Cortex of kidney (tissue), 1 donor: ENCODE measurements at places on chromosomes 7 and 10.

DNA sequence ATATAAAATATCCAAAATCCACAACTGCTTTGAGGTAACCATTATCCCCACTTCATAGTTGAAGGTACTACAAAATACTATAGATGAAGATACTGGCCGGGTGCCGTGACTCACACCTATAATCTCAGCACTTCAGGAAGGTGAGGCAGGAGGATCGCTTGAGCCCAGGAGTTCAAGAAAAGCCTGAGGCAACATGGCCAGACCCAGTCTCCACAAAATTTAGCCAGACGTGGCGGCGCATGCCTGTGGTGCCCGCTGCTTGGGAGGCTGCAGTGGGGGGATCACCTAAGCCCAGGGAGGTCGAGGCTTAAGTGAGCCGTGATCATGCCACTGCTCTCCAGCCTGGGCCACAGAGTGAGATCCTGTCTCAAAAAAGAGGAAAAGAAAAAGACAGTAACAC lies 21.7 kb downstream of the TMEM254 start:
- DNase-seq, result no peak

DNA sequence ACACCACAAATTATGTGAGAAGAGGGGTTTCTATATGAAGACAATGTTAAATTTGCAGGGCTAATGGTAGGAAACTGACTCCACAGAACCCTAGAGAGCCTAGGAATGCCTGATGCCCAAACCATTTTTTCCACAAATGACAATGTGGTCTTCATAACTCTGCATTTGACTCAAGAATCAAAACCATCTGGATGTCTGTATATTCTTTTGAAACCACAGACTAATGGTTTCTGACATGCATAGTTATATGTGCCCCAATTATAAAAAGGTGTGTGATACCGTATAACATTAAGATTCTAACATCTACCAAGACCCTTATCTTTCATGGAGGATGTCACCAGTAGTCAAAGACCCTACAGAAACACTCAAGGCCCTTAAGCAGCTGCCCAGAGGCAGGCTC lies 20.3 kb downstream of the SEC61G start:
- DNase-seq, result no peak

DNA sequence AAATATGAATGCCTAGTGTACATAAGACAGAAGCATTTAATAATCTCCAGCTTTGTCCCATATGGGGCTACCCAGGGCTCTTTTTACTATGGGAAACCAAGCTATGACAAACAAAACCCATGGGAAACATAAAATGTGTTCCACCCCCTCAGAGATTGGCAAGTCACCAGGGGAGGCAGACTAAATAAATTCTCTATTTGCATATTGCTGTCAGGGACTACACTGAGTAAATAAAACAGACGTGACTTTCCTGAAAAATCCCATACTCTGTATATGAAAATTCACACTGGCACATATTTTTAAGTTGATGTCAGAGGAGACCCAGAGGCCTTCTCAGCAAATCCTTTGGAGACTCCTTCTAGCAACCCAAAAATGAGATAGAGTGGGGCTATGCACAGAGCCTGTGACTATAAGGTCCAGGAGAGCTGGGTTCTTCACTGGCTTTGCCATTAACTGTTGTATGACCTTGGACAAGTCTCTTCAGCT lies 44.0 kb upstream of the HPSE2 start:
- no peak for DNase-seq

- no peak for DNase-seq
These were observed 16.3 kb downstream of the ZMIZ2 start for GRCh38 chr7:44764665-44765578.

DNA sequence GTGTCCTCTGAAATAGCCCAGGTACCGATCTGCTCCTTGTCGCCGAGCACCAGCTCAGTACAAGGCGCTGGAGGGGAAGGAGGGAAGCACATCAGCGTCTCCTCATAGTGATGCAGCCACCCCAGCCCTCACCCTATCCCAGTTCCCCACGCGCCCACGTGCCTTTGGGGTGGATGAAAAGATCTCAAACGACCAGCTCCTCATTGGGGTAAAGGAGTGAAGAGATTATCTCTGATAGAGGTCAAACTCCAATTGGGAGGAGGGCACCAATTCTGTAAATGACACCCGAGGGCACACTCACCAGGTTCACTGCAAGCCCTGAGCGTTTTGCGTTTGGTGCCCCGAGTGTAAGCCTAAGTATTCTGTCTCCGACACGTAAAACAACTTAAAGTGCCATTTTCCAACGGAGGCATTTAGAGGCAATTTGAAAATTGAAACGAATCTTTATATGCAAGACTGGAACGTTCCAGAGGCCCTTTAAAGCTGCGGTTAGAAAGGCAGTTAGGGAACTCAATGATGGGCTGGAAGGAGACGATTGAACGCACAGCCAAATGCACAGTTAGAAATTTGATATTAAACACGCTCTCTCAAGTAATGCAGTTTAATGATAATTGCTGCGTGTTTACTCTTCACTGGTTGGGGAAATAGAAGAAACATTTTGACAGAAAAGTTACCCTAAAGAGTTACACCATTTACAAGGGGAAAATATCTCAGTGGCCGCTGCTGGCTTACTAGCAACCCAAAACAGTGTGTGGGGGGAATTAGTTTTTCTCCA lies 8.9 kb upstream of the EMX2 start:
- no peak for DNase-seq

DNA sequence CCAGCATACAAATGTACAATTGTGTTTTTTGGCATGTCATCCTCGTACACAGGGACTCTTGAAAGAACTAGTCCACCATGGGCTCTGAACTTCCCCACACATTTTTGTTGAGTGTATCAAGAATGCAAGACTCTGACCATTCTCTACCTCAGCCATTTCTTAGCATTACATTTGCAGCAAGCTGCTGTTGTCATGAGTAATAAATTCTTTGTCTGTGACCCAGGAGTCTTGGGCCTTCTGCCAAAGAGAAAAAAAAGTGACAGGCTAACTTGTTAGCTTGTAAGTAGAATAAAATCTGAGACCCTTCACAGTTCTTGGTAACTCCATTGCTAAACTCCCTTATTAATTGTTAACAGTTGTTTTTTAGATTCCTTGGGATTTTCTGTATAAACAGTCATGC lies 542.3 kb upstream of the MBL2 start:
- DNase-seq, result no peak

- no peak for DNase-seq
These were observed 2.1 kb downstream of the GHRHR start for GRCh38 chr7:30965883-30966282.

DNA sequence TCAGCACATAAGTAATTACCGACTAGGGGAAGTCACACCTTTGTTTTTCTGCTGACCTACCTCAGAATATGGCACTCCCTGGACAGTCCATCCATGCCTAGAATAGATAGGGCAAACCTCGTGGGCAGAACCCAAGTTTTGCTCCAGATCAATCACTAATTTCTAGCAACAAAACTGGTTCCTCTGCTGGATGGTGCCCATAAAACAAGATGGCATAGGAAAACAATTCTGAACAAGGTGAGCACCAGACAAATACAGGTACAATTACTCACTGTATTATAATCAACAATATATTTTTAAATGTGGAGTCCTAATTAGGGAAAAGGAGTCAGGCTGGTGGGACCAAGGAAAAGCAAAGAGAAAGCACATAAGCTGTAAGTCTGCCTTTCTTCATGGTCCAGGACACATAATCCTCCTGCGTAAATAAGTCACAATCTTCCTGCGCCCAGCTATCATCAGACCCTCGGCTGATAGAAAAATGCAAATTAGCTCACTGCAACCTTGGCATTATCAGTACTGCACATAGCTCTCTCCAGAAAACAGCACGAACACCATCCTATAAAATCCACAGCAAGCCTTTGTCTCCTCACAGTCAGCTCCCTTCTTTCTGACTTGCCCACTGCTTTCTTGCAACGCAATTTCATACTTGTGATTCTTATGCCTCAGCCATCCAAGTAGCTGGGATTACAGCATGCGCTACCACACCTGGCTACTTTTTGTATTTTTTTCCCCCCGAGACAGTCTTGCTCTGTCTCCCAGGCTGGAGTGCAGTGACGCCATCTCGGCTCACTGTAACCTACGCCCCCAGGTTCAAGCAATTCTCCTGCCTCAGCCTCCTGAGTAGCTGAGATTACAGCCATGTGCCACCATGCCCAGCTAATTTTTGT lies 15.1 kb downstream of the URGCP start:
- no peak for DNase-seq

DNA sequence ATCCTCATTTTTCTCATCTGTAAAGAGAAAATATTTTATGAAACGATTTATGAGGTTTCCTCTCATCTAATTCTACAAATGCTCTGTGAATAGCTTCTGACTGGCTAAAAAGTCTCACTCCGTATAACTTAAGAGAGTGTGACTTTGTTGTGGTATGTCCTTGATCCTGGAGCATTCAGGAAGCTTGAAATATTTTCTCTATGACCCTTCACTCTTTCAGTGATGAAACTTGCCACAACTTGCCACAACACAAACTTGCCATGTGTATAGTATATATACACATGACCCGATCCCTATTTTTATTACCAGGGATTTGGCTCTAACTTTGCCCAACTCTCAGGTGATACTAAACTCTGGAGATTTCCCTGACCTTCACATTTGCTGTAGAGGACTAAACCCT lies 74.1 kb downstream of the TES start:
- DNase-seq, result no peak

GRCh38 chr10:109956454-109957091 lies 33.3 kb upstream of the XPNPEP1 start:
- no peak for DNase-seq

- no peak for DNase-seq
These were observed 131.8 kb downstream of the DOCK1 start for GRCh38 chr10:127036987-127037386.

DNA sequence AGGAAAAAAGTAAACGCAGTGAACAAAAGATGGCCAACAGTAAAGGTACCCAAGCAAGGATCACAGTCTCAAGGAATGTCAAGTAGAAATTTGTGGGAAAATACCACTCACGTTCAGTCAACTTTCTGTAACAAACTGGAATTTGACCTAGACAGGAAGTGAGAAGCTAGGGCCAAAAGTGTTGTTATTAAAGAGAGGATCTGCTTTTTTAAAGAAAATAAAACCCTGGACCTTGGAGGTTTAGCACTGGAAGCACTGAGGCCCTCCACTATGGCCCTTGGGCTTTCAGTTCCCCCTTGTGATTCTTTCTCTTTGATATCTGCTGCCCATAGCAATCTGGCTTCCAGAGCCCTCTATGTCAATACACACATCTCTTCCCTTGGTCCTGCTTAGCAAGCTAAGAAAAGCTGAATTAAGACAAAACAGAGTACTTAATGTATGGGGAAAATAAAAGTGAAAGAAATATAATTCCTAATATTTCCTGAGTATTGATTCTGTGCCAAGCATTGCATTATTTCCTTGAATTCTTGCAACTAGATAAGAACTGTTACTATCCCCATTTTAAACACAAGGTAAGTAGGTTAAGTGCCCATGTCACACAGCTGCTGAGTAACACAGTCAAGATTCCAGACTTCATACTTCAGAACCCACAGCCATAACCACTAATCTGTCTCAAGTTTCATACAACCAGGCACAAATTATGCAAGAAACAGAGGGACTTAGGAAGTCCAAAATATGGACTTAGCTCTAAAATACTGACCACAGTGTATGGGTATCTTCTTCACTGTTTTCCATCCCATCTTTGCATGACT lies 2.6 kb upstream of the ZNF438 start:
- DNase-seq, result no peak

GRCh38 chr7:157584420-157584819 lies 247.6 kb downstream of the DNAJB6 start:
- no peak for DNase-seq

GRCh38 chr10:24214762-24215161 lies 5.8 kb downstream of the KIAA1217 start:
- DNase-seq, result no peak

- DNase-seq, result no peak
These were observed 90.2 kb downstream of the DLG5 start for GRCh38 chr10:77836299-77836820.

DNA sequence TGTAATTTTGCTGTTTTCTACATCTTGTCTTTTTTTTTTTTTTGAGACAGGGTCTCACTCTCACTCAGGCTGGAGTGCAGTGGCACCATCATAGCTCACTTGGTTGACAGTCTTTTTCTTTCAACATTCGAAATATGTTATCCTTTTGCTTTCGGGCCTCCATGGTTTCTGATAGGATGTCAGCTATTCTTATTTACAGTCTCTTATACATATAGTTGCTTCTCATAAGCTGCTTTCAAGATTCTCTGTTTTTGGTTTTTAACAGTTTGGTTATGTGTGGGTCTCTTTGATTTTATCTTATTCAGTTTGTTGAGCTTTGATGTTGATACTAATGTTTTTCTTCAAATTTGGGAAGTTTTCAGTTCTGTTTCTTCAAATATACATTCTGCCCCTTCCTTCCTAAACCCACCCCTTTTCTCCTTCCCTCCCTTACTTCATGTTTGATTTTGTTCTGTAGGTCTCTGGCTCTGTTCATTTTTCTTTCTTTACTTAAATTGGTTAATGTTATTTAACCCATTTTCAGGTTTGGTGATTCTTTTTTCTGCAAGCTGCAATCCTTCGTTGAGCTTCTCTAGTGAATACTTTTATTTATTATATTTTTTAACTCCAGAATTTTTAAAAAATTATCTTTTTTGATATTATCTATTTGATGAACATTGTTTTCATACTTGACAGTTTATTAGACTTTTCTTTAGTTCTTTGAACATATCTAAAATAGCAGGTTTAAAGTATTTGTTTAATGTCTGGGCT lies 19.3 kb downstream of the SEPTIN7 start:
- DNase-seq, result no peak
